ENCODE measurements at places on chromosomes 3 and 15.

- DNase-seq, result no peak
Measured at GRCh38 chr15:76201536-76202255, 109.6 kb downstream of the ETFA start.

DNA sequence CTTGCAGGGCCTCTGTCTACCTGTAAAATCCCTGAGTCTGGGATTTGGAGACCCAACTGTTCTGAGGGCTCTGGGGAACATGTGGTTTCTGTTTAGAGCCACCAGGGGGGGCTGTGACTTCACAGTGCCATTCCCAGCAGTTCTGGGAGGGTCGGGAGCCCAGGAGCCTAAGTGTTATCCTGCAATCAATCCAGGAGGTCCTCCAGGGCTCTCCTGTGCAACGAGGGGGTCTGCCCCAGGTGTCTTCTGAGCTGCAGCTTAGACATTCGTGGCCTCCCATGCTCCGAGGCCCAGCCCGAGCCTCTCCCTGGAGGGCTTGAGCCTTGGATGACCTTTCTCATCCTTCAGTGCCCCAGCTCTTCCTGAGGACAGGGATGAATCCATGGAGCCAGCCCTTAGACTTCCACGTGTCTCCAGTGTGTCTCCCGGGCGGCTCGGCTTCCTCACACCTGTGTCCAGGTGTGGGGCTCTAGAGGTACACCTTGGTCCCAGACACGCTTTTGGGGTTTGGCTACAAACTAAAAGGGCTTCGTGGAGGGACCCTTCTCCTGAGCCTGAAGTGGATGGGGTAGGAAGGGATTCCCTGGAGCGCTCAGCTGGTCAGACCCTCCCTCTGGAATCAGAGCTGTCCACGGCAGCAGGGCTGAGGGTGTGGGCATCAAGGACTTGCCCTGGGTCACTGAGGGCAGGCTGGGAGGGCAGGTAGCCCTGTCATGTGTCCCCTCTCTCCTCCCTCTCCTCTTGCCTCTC, 20.3 kb upstream of the ABTB1 start:
- peak; percentile 57 for DNase-seq

- no peak for DNase-seq
Measured at GRCh38 chr15:97425596-97425995, 534.9 kb upstream of the ARRDC4 start.

DNA sequence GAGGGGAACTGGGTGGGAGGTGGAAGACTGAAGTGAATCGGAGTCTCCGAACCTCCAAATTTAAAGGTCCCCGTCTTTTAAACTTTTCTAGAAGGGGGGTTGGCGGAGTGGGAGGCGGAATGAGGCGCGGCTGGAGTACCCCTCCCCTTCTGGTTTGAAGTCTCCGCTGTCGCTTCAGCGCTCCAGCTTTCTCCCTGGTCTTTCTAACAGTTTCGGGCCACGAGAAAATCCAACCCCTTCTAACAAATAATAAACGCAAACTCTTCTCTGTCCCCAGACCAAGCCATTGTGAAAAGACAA, 2.5 kb upstream of the MECOM start:
- no peak for DNase-seq

- DNase-seq, result no peak
Measured at GRCh38 chr3:76369170-76369569, 583.8 kb upstream of the ZNF717 start.

DNA sequence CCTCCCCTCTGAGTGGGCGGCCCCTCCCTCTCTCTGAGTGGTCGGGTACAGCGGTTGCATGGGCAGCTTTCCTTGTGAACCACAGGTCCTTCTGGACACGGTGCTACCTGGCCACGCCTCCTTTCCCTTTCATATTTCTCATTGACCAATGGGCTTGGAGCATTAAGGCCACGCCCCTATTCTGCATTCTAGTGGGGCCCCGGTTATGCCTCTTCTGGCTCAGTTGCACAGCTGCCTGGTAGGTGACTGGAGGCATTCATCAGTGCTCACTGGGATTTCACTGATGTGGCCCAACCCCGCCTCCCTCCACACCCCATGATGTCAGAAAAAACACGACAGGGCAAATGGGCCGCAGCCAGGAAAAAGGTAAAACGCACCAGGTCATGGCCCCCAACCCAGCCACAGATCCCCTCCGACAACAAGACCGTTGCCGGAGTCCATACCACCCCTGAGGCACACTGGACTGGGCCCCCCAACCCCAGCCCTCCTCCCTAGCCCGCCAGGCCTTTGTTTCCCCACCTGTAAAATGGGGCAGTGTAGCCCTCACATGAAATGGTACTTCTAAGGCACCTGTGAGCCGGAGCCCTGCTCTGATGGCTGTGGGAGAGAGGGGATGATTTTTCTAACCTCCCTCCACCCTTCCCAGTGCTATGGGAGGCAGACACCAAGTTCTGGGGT, 26.3 kb downstream of the NGRN start:
- DNase-seq, result peak; percentile 45

DNA sequence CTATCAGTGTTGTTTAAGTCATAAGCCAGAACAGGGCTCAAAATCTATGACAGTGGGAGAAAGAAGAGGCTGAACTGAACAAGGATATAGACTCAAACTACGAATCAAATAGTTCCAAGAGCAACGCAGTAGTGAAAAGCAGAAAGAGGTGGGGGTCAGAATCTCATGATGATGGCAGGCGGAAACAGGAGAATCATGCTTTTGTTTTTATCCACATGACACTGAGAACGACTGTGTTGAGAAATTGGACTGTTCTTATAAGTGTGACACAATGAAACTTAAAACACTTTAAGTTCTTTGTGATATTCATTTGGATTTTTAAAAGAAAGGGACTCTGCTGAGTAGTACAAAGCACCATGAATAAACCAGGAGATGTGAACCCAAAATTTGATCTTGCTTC, 309.4 kb downstream of the ULK4 start:
- DNase-seq, result no peak

GRCh38 chr3:157501863-157502262, 1.4 kb downstream of the VEPH1 start:
- DNase-seq, result no peak

GRCh38 chr3:9915254-9916141, 1.4 kb upstream of the IL17RC start:
- DNase-seq, result peak; percentile 62

DNA sequence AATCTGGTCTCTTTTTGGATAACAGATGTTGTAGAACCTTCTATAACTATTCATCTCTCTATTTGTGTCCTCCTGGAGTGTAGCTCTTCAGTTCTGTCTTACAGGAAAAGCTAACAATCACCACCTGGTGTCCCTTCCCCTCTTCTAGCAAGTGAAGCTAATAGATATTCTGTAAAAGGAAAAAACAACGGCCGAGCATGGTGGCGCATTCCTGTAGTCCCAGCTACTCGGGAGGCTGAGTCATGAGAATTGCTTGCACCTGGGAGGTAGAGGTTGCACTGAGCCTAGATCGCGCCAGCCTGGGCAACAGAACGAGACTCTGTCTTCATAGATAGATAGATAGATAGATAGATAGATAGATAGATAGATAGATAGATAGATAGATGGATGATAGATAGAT, 779.4 kb downstream of the TUSC7 start:
- DNase-seq, result no peak

DNA sequence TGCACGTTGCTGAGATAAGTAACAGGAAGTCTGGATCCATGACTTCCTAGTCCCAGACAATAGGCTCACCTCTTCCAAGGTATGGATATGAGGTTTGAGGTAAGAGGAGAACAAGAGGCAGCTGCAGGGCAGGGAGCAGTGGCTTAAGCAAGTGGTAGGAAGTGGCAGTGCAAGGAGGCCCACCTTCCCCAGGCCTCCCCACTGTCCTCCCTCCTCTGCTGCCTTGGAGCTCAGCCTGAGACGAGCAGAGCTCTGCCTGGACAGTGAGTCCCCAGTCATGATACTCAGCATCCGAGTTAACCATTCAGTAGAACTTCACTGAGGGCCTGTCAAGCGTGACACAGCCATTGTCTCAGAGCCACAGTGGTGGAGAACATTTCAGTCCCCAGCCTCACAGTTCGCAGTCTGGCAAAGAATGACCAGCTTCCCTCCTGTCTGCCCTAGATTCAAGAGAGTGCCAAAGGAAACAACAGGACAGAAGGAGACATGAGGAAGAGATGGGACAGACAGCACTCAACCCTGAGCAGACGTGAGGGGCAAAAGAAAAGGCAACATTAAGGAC, 41.4 kb upstream of the BOC start:
- DNase-seq, result no peak

DNA sequence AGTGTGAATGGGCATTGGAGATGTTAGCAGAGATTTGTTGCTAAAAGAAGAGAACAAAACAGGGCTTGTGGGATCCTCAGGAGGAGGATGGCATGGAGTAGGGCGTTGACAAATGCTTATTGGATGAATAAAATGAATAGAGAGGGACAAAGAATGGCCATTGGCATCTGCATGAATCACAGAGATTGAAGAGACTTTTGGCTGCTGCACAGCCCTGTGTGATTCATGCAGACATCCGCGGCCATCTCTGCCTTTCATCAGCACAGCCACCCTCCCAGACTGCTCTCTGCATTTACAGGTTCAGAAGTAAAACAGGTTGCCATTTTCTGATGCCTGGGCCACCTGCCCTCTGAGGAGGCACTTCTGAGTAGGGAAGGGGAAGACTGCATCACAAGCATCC, 397.9 kb downstream of the EPHB1 start:
- no peak for DNase-seq

GRCh38 chr15:75360856-75361255, 7.6 kb downstream of the MAN2C1 start:
- no peak for DNase-seq

- DNase-seq, result no peak
Measured at GRCh38 chr15:75713338-75713895, 769 bp upstream of the CSPG4 start.

DNA sequence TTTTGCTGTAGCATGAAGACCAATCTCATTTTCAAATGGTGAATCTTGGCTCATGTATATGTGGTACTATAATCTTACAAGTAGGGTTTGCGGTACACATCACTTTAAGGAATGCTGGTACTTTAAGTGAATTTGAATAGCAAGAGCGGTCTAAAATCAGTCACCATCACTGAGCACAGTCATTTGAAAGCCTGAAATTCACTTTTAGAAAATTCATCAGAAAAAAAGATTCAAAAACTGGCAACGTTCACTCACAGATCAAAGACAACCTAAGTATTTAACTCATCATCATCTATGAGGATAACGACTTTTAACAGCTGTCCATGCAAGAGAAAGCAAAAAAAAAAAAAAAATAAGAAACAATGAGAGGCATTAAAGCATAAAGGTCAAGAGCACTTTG, 111.6 kb downstream of the FHIT start:
- no peak for DNase-seq

- DNase-seq, result no peak
Measured at GRCh38 chr3:61018807-61019206, 232.4 kb downstream of the FHIT start.

DNA sequence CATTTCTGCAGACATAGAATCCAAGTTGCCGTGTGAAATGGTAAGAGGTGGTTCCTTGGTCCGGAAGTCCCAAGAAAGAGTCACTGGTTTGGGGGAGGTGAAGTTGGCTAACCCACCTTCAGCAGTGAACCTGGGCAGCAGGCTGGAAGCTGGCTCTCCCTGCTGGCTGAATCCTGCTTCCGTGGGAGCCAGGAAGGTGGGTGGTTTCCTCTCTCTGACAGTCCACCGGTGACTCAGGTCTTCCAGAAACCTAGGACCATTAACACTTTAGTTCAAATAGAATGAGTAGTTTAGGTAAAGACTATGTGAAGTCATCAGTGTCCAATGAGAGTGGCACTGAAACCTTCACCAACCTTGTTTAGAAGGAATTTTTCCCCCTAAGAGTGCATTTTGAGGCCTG, 87.4 kb upstream of the CACNA2D3 start:
- DNase-seq, result peak; percentile 8

DNA sequence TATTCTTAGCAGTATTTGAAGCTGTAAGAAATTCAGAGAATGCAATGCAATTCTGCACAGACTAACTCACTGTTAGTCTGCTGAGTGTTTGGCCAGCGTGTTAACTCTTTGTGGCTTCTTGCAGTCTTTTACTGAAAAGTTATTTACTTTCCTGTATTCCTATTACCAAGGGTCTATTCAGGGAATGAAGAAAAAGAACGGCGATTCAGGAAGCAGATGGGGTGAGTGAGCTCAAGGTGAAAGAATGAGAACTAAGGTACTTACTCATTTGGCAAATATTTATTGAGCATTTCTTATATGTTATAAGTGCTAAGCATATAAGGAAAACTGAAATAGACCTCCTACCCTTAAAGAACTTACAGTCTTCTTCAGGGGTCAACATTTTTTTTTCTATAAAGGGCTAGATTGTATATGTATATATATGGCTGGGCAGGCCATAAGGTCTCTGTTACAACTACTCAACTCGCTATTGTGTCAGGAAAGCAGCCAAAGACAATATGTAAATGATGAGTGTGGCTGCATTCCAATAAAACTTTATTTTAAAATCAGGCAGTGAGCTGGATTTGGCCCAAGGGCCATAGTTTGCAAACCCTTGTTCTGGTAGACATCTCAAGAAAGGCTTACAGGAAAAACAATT, 271.9 kb upstream of the GADL1 start:
- DNase-seq, result no peak

- no peak for DNase-seq
Measured at GRCh38 chr15:76533995-76534394, 197.4 kb downstream of the ISL2 start.

GRCh38 chr3:108125550-108126071, 34.8 kb upstream of the CD47 start:
- DNase-seq, result peak; percentile 74

DNA sequence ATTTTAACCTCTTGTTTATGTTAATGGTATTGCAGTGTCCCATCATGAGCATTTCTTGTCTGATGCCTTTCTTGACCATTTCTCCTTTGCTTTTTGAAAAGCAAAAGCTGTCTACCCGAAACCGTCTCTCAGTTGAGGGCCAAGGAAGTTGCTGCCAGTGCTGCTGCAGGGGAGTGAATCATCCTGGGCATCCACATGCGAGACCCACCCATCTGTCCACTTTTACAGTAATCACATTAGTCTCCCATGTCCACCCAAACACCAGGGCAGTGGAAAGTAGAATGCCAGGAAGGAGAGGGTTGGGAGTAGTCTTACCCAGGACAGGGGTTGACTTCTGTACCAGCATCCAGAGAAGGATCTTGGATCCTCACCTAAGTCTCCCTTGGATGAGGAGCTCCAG, 48.6 kb upstream of the TEX264 start:
- DNase-seq, result no peak

- no peak for DNase-seq
Measured at GRCh38 chr3:134092208-134092701, 62.5 kb upstream of the SLCO2A1 start.

- no peak for DNase-seq
Measured at GRCh38 chr3:188055388-188055787, 98.6 kb upstream of the LPP start.

DNA sequence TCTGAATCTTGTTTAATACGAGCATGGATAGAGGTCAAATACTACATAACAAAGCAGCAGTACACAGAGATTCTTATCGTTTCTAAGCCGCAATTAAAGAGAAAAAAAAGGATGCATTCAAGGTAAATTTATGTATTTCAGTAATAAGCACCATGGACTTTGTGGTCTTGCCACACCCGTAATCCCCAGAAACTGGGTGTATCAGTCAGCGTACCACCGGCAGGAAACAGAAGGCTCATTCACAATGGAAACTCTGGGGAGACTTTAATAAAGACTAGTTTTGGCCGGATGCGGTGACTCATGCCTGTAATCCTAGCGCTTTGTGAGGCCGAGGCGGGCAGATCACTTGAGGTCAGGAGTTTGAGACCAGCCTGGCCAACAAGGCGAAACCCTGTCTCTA, 81.9 kb upstream of the ZNF280D start:
- DNase-seq, result peak; percentile 32

- DNase-seq, result no peak
Measured at GRCh38 chr3:169759256-169759655, 5.6 kb downstream of the TERC start.

GRCh38 chr3:43211681-43212080, 74.7 kb upstream of the SNRK start:
- DNase-seq, result no peak

GRCh38 chr3:193134856-193135255, 106.2 kb upstream of the PLAAT1 start:
- no peak for DNase-seq

Data from activated CD4-positive, alpha-beta T cell treated with anti-CD3 and anti-CD28 coated beads for 36 hours (primary cell).